ENCODE measurements at places on chromosomes 3 and 15.

DNA sequence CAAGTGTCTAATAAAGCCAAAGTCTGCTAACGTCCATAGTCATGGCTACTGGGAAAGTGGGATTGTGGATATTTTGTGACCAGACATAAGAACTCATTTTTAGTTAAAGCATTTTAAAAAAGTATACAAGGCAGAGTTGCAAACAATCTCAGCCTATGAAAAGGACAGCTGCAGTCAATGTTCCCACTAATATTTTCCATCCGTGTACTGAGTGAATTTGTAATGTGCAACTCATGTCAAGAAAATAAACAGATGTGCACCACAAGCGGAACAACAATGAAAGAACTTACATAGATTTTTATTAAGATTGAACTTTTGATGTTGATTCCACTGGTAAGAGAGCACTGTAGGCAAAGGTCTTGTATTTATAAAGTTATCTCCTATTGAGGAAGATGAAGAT is 231.3 kb upstream of the SEMA6D start:
- no peak for DNase-seq

DNA sequence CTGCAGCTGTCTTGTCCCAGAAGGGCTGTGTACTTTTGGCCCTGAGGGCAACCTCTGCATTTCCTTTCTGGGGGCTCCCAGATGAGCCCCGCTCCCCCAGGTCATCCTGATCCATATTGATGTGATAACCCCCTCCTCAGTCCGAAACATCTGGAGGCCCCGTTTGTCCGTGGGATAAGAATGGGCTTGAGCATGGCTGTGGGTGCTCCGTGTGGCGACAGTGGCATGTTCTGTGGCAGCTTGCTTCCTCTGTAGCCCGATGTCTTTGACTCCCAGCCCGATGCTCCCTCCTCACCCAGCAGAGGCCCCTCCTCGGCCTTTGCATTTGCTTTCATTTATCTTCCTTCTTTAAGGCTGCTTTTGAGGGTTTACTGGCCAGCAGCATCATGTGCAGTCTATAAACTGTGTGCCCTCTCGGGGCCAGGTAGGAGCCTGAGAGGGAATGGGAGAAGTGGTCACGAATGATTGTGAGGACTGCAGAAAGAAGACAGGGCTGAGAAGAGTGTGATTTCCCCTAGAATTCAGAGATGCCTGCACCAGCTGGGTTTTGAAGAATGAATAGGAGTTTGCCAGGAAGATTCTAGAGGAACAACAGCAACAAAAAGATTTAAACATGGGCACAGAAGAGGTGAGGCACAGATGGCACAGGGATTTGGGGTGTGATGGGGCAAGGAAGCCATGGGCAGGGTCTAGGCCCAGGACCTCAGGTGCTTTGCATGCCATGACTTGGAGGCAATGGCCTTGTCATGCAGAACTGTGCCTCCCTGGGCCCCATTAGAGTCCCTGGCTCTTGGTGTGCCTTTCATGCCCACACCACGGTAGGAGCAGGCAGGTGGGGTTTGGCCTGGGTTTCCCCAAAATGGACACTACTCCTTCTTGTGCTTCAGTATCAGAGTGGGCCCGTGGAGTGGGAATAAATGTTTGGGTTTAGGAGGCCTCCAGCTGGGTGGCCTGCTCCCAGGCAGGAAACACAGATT is 34.2 kb downstream of the APBA2 start:
- no peak for DNase-seq

DNA sequence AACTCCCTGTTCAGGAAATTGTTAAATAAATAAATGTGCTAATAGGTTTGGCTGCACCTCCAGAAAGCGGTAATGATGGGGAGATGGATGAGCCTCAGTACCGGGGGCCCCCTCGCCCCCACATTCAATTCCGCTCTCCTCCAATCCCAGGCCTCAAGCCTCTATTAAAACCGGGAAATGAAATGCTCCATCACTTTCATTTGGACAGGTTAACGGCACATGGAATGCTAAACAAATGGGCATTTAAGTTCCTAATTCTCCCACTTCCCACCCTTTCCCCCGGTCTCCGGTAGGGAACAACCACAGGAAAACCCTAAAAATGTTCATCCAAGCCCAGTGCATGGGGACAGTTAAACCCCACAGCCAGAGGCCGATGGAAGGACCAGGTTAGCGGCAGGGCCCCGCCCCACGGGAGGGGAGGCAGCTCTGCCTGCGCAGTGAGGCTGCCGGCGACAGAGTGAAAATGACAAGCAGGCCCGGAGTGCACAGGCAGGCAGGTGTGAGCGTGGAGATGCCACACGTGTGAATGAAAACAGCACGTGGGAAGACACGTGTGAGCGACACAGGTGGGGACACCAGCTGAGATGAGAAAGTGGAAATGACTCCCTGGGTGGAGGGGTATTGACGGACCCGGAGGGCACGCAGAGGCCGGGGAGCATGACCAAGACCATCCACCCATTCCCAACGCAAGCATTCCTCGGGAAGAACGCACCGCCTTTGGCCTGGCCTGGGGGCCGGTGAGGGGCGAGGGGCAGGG is 28.1 kb downstream of the RNU5B-1 start:
- no peak for DNase-seq

- DNase-seq: no peak
Measured at GRCh38 chr15:85482894-85483293, 102.5 kb downstream of the AKAP13 start.

- no peak for DNase-seq
Measured at GRCh38 chr3:152398495-152398894, 129.8 kb downstream of the MBNL1 start.

- DNase-seq: no peak
Measured at GRCh38 chr3:14389166-14389606, 13.2 kb upstream of the SLC6A6 start.

GRCh38 chr3:194686816-194687637 is 1.3 kb downstream of the FAM43A start:
- DNase-seq: no peak

GRCh38 chr3:67094167-67094566 is 96.1 kb downstream of the KBTBD8 start:
- DNase-seq: no peak

DNA sequence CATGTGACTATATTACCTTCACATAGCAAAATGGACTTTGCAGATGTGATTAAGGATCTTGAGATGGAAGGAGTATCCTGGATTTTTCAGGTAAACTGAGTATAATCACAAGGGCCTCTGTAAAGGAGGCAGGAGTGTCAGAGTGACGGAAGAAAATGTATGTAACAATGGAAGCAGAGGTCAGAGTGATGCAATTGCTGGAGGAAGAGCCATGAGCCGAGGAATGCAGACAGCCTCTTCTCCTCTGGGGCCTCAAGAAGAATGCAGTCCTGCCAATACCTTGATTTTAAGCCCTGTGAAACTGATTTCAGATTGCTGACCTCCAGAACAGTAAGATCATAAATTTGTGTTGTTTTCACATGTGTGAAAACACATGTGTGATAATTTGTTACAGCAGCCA is 15.1 kb downstream of the HEMK1 start:
- DNase-seq: no peak

All from CD4-positive, alpha-beta T cell treated with Interleukin-15 for 4 hours (primary cell).